ENCODE measurements at places on chromosomes 7 and 10.

DNA sequence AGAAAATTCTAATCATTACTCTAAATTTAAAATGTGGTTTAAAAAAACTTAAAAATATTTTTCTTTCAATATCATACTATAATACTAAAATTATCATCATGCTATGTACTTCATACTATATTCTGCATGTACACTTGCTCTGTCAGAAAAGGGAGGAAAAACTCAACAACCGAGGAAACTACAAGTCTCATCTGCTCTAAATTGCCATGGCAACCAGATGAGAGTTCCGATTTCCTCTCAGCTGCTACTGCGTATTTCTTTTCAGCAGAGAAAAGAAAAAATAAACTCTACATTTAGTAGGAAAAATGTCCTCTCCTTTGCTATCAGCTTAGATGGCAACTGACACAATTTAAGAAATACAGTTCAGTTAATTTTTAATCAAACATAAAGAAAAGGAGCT, 178.9 kb downstream of the SRPK2 start:
- DNase-seq = no peak

DNA sequence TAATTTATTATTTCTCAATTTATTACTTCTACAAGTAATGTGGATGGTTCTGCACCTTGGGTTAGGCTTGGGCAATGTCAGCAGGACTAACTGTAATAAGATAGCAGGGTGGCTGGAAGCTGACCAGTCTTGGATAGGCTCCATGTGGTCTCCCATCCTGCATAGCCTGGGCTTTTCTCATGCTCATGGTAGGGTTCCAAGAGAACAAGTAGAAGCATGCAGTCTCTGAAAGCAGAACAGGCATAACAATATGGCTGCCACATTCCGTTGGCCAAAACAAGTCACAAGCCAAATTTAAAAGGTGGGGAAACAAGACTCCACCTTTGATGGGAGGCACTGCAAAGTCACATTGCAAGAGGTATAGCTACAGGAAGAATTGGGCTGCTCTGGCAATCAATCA, 98.6 kb upstream of the MDFIC start:
- DNase-seq = no peak

DNA sequence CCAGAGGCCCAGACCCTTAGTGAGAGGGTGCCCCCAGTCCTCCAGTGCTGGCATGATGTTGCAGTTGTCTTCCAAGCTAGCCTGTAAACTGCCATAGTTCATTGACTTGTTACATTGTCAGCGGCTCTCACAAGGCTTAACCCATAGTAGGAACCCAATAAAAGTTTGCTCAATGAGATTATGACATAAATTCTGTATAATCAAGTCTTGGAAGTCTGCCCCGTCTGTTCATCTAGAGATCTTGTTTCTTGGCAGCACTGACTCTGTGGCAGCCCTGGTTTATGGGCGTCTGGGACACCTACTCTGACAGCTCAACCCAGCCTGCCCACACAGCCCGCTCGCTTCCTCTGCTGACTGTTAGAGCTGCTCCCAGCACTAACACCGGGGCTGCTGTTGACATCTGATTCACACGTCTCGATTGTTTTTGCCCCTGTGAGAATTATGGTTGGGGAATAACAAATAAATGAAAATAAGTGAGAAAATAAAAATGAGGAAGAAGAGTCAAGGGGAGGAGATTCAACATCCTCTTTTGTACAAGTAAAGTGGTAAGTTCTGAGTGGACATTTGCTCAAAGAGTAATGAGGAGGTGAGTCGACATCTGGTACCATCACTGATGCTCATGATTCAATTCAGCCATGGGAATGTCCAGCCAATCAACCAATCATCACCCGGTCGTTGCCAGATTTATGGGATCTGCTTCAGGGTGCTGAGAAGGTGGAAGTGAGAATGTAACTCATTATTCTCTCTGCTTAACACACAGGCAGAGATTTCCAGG, 160.8 kb downstream of the SPAG6 start:
- peak; percentile 75 for DNase-seq

GRCh38 chr10:91551856-91552255, 81.0 kb downstream of the PPP1R3C start:
- DNase-seq = no peak

DNA sequence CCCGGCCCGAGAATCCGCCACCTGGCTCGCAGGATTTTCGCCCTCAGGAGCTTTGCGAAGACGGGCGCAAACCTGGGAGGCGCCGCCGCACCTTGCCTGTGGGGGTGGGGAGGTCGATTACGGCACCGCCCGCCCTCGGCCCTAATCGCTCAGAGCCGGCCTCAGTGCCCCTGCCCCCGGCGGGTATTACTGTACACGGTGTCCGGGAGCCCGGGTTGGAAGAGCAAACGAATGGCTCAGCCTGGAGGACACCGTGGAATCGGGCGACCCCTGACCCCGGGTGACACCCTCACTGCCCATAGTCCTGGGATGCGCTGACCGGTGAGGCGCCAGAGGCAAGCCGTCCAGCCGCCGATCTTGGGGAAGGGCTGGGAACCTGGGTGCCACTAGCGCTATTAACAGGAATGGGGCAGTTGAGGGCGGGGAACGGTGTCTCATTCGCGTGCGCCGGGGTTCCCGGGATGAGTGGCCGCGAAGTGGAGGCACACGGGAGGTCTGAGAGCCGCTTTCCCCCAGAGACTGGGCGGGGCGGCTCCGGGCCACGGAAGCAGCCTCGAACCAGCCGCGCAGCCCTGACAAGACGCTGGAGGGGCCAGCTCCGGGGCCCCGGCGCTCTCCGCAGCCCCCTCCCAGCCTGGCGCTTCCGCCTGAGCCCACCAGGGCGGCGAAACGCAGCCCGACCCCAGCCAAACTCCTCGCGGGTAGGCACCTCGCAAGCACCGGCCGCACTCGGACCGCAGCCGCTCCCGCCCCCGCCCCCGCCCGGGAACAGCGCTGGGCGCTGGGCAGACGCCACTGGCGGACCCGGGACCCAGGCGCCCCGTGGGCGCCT, 167.5 kb downstream of the NRF1 start:
- peak; percentile 62 for DNase-seq

GRCh38 chr7:44385434-44386138, 60.2 kb upstream of the CAMK2B start:
- peak; percentile 33 for DNase-seq

- peak; percentile 45 for DNase-seq
These were observed 70.6 kb upstream of the GRB10 start for GRCh38 chr7:50853311-50853710.

GRCh38 chr7:158351481-158351880, 236.1 kb downstream of the PTPRN2 start:
- no peak for DNase-seq

- no peak for DNase-seq
These were observed 263.1 kb downstream of the RPS24 start for GRCh38 chr10:78296785-78297184.

GRCh38 chr10:14092799-14093198, 237.9 kb downstream of the FRMD4A start:
- no peak for DNase-seq

GRCh38 chr7:128076196-128076795, 45.1 kb upstream of the LRRC4 start:
- DNase-seq = no peak

DNA sequence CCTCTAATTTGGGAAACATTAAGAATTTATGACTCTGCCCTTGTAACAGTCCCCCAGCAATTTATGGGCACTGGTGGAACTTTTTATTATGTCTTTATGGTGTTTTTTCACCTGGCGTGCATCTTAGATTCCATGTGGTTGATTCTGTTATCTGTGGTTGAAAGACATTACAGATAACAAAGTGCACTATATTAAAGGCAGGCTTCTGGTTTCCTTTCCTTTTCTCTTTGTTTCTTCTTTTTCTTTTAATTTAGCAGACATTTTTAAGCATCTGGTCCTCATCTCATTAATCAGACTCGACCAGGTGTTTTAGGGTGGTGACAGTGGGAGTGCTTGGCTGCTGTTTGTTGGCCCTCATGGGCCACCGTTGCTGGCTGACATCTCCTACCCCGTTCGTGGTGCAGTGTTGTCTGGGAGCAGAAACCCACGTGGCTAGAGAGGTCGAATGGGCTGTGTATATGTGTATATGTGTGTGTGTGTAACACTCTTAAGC, 77.4 kb downstream of the LRMDA start:
- DNase-seq = no peak

DNA sequence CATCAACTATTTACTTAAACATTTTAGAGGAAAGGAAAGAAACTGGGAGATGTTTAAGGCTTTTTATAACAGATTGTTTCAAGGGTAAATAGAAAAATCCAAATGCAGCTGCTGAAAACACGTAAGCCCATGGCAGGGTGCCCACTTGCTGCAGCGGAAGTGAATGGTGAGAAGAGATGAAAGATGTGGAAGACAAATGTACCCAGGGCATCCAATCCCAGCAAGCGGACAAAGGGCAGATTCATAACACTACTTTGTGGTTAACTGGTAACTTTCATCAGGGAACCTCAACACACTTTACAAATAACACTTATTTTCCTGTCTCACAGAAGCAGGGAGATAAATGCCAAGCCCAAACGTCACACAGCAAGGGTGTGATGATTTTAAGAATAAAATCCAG, 358.4 kb downstream of the KCNMA1 start:
- DNase-seq = no peak

DNA sequence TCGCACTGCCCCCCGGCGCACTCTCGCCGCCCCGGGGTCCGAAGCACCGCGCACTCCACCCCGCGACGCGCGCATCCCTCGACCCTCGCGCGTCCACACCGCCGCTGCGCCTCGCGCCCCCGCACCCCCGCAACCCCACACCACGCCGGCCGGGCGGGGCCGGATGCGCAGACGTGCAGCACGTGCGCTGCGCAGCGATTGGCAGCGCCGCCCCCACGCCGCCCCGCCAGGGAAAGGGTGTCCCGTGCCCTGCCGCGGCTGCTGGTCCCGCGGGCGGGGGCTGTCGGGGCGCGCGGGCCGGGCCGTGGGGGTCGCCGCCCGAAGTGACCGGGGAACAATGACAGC, 53.7 kb upstream of the KDM7A start:
- DNase-seq = no peak

GRCh38 chr7:29288181-29289091, 93.9 kb downstream of the CHN2 start:
- no peak for DNase-seq

DNA sequence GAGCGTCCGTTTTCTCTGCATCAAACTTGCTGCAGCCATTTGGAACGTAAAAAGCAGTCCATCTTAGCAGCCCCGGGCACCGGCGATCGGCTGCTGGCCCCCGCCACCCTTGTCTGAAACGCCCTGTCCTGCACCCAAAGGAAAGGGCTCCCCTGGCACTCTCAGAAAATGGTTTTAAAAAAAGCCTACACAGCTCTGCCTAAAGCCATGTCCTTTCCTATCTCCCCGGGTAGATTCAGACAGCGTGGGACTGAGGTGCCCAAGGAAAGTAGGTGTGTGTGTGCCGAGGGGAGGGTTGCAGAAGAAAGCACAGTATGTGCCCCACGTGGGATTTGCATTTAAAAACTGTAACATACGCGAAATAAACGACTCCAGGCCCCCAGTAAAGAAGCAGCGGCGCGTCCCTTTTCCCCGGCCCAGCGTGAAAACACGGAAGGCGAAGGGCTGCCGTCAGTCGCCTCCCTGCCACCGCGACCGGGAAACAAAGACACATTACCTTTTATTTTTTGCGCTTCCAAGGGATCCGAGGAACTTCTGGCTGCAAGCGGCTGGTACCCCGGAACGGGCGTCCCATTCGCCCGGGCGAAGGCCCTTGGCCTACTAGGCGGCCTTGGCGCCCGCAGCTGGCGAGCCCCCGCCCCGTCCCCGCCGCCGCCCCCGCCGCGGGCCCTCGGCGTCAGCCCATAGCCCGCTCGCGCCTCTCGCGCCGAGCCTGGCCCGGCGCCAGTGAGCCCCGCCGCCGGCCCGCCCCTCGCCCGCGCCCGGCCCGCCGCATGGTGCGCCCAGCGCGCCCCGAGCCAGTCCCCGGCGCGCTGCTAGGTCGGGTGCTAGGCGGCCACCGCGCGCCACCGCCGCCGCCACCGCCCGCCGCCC, 304.6 kb downstream of the PRPF18 start:
- DNase-seq = no peak

GRCh38 chr7:115561335-115562110, 469.0 kb downstream of the TFEC start:
- no peak for DNase-seq

DNA sequence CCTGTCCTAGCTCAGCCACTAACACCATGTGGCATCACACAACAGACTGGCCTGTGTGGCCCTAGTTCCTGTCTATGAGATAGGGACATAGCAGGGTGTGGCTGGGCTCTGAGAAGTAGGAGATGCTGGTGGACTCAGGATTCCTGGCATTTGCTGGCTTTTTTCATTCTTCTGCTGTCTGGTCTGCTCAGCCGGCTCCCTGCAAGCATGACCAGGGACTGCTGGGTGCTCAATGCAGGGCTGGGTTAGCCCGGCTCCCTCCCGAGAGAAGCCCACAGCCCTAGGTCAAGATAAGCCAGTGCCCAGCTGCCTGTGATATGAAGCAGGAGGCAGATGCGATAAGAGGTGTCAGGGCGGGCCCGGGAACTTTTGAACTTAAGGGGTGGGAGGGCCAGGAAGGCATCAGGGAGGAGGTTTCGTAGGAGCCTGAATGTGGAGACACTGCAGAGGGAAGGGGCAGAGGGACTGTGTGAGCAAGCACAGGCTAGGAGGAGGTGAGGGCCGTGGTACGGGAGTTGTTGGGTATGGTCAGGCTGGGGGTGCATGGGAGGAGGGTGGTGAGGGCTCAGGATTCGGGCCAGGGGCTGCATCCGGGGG, 3.5 kb downstream of the AQP1 start:
- no peak for DNase-seq

GRCh38 chr7:121576148-121576917, 180.2 kb upstream of the FAM3C start:
- DNase-seq = no peak

DNA sequence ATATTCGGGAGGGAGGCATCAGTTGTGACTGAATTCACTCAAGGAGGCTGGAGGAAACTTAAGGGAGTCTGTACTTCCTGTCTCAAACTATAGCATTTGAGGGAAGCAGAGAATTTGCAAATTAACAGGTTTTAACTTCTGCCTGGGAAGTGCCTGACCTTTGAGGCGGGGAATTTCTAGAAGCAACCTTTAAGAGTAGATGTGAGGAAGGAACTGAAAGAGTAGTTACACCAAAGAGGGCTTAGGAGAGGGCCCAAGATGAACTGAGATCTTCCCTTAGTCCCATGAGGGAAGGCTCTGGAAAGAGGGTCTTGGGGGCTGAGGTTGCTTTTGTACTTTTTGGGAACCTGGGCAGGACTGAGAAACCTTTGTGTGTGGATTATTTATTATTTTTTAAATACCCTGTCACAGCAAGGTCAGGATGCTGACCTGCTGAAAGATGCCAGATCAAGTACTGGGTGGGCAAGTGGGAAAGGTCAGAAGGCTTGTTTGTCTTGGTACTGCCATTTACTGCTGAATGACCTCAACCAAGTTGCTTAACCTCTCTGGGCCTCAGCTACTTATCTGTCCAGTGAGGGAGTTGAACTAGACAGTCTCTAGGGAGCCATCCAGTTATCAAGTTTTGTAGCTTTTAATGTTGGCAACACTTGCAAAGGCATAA, 2.4 kb downstream of the GPR158 start:
- no peak for DNase-seq

GRCh38 chr7:132422502-132423111, 153.7 kb downstream of the PLXNA4 start:
- DNase-seq = no peak

All from activated CD8-positive, alpha-beta memory T cell treated with anti-CD3 and anti-CD28 coated beads for 24 hours (primary cell).